CD4-positive, alpha-beta T cell treated with Interleukin-21 for 1 hour (primary cell): ENCODE measurements at places on chromosomes 2 and 18.

DNA sequence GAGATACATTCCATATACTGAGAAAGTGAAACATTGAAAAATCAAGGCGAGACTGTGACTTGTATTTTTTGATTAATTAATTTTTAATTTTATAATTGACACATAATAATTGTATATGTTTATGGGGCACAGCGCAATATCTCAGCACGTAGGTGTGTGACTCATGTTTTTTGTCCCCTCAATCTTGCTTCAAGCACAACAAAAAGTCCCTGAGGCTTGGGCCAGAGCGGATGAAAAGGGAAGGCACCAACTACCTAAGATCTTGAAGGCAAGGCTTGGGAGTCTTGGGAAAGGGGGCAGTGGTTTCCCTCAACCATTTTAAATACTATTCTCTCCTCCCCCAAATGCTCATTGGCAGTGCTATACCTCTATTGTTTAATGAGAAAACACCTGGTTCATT, 9.9 kb downstream of the SGPP2 start:
- DNase-seq: no peak

DNA sequence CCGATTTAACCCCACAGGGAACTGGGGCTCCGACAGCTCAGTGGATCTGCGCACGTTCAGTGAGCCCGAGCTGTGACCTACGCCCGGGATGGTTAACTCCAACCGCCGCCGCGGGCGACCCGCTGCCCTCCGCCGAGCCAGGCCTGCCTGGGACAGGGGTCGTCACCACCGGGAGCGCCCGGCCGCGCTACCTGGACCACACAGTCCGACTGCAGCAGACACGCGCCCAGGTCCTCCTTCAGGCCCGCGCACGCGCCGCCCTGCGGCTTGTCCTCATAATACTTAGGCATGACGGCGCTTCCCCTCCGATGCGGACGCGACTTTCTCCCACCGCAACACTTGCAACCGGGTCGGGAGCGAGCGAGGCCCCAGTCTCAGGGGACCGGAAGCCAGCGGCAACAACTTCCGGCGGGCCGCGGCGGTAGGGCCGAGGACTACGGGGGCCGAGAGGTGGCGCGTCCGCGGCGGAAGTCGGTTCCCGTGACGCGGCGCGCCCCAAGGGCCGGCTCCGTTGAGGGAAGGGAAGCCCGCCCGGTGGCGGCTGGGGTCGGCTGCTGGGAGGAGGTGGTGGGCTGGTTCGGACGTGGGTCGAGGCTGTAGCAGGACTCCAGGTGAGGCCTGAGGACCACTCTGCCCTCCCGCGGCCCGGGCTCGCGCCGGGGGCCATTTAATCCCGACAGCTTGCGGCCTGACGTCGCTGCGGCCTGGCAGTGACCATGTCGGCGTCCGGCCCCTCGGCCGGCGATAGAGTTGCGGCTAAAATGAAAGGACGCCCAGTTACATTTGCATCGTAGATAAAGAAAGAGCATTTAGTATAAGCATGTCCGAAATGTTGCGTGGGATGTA, at the start of the genes COA5 and UNC50:
COA5 (minus strand) TSS at position 397 of the 846 bp plus-strand sequence; CDS start at position 290, 107 bp downstream.
UNC50 (plus strand) TSS at position 474 of the 846 bp plus-strand sequence. CDS start 1,171 bp downstream, outside the sequence.
- peak; percentile 93 for DNase-seq

- DNase-seq: peak; percentile 74
These were observed 572 bp downstream of the RPS27A start for GRCh38 chr2:55232863-55233657.

DNA sequence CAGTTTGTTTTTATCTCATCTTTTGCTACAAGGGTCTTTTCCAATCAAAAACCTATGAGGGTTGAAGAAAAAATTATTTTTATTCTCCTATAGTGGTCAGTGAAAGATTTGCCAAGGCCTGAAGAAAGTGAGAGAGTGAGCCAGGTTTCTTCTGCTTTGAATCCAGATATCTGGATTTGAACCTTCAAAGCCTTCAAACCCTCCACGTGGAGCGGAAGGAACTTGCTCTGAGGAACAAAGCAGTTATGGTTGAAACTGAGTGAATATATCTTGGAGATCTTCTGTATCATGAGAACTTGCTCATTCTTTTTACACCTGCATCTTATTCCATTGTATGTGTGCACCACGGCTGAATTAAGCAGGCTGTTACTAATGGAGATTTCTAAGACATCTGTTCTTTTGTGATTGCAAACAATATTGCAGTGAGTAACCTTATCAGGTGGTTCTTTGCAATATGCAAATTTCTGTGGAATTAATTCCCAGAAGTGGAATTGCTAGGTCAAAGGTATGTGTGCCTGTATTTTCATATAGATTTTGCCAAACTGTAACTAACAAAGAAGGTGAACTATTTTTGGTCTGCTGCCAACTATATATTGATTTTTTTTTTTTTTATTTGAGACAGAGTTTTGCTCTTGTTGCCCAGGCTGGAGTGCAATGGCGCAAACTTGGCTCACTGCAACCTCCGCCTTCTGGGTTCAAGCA, 147.9 kb downstream of the B3GNT2 start:
- DNase-seq: no peak

DNA sequence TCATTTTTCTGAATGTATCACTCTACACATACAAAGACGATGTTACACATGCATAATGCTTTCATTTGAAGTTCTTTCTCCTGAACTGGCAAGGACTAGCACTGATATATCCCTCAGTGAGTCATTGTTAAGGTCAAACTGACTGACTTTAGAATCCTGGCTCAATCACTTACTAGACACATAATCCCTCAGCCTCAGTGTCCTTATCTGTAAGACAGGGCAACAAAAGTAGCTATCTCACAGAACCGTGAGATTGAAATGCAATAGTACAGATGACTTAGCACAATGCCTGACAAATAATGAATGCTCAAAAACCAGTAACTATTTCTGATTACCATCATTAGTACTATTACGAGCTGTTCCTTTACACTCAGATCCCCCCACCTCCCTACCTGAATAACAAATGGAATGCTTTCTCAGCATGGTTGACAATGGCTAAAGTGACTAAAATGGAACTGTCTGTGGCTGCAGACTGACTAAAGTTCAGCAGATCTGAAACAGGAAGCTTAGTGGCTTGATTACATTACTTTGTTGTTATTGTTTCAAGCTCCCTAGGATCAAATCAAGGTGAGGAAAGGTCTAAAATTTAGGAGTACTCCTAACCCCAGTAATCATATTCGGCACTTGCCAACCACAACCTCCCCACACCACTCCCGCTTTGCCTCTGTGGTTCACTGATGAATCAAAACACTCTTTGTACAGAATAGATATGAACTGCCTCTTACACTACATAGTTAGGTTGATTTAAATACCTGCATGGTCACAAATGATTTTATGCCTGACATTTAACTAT, 35.8 kb upstream of the CACNB4 start:
- no peak for DNase-seq

- DNase-seq: no peak
These were observed 21.1 kb downstream of the PLB1 start for GRCh38 chr2:28516950-28517349.

- DNase-seq: no peak
These were observed 202.2 kb downstream of the TCF4 start for GRCh38 chr18:55385770-55386169.

DNA sequence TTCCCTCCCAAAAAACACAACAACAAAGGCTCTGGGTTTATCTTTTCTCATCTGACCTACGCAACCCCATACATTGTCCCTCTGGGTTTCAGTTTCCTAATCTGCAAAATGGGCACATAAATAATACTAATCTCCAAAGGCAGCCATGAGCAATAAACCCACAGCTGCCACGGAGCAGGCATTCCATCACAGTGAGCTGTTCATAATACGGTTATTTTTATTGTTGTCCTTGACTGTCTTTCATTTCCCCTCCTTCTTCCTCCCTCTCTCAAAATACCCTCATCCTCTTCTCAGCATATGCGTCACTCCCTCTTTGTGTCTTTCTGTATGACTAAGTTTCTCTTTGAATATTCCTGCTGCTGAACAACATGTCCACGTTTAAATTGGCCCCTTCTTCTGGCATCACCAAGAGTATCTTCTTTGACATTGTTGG, 129.8 kb upstream of the CAB39 start:
- no peak for DNase-seq

DNA sequence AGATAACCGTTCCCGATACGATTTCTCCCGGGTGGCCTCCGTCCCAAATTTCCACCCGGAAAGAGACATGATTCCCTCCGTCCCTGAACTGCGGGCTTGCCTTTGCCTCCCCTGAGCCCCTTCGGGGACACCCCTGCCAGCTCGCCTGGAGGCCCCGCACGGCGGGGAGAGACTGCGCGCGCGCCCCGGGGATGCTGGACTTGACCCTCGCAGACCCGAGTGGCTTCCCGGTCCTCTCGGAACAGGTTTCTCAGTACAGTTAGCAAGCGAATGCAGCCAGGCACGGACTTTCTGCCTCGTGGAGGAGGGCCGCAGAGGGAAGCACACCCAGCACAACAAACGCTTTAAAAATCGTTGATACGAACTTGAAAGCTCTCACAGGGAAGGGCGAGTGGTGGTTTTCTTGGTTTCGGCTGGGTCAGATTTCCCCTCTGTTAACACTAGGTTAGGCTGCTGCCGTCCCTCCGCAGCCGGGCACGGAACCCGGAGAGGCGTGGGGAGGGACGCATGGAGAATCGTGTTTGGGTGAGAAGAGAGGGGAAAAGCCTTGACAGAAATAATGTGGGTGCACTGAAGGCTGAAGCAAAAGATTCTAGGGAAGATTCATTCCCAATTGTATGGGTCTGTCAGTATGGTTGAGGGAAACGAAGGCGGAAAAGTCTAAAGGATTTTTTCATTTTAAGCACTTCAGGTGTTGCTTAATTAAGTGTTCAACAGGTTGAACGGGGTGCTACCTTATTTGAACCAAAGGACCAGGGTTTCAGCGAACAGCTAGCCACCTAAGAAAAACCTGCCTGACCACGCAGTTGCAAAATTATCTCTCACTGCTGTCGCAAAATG, 916 bp downstream of the TNFRSF11A start:
- peak; percentile 18 for DNase-seq

DNA sequence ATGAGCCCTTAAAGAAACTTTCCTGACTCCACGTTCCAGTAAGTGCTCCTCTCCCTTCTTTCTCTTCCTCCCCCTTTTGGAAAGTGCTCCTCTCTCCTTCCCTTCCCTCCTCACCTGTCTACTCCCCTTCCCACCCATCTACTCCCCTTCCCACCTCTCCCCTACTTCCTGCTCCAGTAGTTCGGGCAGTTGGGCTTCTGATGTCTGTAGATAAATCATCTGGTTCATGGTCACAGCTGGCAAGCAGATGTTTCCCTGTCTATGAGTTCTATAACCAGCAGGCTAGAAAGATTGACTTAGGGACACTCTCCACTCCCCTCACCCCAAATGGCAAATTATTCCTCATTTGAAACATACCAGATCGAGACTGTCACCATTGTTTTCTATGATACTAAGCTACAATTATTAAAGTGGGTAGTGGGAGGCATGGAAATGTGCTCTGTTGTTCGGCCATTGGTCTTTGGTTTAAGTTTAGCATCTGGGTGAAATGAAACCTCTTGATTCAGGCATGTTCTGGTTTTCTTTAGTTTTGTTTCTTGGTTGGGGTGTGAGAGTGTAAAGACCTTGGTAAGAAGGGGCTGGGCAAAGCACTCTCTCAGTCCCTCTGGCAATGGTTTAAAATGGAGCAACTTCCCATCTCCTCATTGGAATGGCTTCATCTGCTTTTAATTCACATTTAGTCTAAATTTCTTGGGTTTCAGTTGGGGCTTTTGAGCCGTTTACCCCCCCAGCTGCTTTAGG, 413.2 kb upstream of the SPRED2 start:
- no peak for DNase-seq

- DNase-seq: peak; percentile 31
These were observed 3.6 kb downstream of the B3GNT2 start for GRCh38 chr2:62199392-62200125.

GRCh38 chr2:240926516-240927389, 20.6 kb downstream of the CROCC2 start:
- no peak for DNase-seq

DNA sequence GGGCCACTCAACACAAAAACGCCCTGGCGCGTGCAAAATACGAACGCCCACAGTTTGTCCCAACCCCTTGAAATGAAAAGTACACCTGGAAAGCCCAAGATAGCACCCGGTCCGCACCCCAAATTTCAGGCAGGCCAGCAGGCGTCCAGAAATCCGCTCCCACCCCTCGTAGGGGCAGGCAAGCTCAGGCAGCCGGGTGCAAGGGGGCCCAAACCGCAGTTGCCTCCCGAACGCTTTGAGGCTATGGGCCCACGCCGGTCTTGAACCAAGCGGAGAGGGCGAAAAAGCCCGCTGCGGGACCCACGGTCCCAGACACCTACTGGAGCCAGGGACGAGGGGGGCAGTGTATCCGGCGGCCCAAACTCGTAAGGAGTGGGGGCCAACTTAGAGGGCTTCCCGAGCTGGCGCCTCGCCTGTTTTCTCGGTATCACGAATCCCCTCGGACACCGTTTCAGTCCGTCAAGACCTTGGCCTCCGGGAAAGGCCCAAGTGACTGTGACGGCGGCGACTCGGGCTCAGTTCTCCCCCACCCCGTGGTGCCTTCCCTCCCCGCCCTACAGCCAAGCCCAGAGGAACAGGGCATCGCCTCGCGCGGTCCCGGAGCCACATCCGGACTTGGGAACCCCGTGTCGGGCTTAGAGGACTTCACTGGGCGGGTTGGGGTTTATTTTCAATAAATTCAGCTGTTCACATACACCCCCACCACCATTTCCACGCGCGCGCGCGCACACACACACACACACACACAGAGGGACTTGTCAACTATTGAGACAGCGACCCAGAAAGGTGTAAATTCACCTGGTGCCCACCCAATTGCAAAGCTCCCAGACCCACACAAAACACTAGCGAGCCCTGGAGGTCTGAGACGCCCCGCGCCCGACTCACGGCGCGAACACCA, 6.2 kb upstream of the SATB2 start:
- DNase-seq: no peak

DNA sequence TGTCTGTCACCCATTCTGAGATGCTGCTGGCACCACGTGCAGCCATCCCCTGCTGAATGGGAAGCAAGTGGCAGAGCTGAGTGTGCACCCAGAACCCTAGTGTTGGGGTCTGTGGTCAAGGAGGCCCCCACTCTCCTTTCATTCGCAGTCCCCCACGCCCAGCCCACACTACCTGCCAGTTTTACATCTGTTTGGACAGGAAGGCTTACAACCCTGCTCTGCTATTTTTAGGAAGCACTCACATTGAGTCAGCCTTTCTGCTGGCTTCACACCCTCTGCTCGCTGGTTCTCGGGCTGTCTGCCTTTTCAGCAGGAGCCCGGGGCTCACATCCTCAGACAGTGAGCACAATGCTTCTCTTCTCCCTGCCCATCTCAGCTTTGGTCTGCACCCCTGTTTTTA, 10.7 kb upstream of the ADCY3 start:
- DNase-seq: no peak

- no peak for DNase-seq
These were observed 1.6 kb upstream of the SLC5A7 start for GRCh38 chr2:107984707-107985106.

- no peak for DNase-seq
These were observed 250.9 kb downstream of the PTH2R start for GRCh38 chr2:208657468-208657867.

- peak; percentile 76 for DNase-seq
These were observed 20.9 kb upstream of the TANK start for GRCh38 chr2:161139098-161139987.

DNA sequence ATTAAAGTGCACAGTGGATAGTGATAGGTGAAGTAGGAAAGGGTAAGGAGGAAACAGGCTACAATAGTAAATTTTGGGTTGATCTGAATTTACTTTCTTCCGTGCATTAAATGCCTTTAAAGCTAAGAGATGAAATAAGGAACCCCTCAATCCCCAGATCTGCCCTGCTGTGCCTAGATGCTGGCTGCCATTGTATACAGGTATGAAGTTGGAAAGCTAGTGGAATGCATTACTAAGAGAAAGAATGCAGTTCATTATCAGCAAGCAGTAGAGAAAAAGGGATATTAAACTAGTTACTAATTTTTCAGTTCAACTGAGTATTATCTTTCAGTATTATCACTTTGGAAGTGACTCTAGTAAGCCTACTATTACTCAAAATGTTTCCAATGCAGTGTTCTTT, 93.3 kb downstream of the WDPCP start:
- no peak for DNase-seq

- no peak for DNase-seq
These were observed 493 bp upstream of the BBS5 start for GRCh38 chr2:169478745-169479256.
